Activated CD8-positive, alpha-beta memory T cell treated with anti-CD3 and anti-CD28 coated beads, Interleukin-2, amount 10 ng/mL, durations not matched to agents 7 days and 5 days (primary cell): ENCODE measurements at places on chromosomes 16 and 17. TPM values are rescaled to one million over a fixed set of nuclear protein-coding genes. Genes with fewer than 3 reads are reported as not detected.

GEMIN4 gene
- 43.0 TPM for total RNA-seq

CTRB1 gene
- total RNA-seq = not detected

DNA sequence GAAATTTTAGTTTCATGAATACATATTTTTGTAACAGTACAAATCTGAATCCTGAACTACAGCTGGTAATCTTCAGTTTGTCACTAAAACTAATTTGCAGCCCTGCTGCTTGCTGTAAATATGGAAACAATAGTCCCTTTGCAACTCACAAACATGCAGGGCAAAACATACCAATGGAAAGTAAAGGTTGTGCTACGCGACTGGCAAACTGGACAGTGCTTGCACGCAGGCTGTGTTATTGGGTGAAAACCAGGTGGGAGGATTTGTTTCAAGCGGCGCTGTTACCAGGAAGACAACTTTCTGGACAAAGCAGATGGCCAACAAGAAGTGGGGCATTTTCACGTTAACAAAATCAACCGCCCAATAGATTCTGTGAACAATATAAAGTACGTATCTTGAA, 93.5 kb downstream of the CDYL2 start:
- DNase-seq = no peak

DNA sequence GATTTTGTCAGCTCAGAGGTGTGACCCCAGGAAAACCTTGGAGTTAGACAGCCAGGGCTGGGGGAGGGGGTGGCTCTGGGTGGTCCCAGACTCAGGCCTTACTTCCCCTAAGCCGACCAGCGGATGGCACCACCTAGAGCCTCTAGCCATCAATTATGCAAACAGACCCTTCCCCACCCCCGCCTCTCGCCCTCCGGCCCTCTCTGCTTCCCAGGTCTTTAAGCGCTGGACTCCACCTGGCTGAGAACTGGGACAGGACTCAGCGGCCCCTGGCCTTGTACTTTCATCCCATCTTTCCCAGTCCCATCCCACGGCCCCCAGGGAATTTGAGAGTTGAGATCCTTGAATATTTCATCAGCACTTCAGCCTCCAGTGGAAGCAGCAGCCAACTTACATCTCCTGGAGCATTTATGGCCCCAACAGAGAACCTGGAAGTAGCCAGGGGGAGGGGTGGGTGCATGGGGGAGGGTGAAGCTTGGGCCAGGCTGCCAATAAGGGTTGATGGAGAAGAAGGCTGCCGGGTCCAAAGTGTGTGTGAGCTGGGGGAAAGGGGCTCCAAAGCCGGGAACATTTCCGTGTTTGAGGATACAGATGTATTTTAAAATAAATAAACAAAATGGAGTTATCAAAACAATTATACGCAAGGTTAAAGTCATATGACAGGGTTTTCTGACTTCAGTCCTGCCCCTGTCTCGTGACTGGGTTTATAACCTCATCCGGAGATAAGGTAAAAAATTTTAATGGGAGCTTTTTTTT, 7.5 kb upstream of the JUP start:
- no peak for DNase-seq

TMEM92 gene
- 0.07 TPM for total RNA-seq

- DNase-seq = no peak
These were observed 38.1 kb downstream of the CALB2 start for GRCh38 chr16:71396594-71396993.

DNA sequence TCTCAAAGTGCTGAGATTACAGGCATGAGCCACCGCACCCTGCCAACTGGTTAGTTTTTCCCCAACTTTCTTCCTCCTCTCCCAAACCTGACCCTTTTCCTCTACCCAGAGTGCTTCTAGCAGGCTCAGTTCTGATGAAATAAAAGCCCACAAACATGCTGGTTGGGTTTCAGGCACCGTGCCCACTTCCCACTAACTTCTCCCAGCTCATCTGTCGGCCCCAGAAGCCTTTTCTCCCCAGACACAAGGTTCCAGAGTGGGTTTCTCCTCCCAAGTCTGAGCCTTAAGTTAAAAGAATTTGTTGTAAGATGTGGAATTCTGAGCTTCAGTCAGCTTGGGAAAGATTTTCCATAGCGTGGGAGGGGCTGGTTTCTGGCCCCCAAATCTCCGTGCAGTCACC, 11.5 kb upstream of the SCN4A start:
- DNase-seq = no peak

GRCh38 chr16:80594756-80595155, 54.0 kb downstream of the DYNLRB2 start:
- DNase-seq = no peak

GRCh38 chr17:37212179-37212578, 163.6 kb upstream of the C17orf78 start:
- DNase-seq = no peak
